ENCODE measurements at places on chromosomes 13 and 19.

DNA sequence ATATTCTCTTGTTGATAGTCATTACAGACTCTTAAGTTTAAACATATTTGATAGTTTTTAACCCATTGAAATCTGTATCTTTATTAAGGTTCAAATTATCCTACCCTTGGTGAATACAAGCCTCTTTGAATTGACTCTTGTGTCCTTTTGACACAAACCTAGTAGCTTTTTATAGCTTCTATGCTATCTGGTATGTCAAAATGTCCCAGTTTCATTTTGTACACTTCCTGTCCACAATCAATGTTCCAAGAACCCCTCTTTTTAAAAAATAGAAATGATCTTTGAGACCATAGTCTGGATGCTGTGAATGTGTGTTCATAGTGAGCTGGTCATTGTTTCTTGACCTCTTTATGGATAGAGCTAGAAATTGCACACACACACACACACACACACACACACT lies 39.2 kb upstream of the FGF14 start:
- no peak for ATAC-seq

DNA sequence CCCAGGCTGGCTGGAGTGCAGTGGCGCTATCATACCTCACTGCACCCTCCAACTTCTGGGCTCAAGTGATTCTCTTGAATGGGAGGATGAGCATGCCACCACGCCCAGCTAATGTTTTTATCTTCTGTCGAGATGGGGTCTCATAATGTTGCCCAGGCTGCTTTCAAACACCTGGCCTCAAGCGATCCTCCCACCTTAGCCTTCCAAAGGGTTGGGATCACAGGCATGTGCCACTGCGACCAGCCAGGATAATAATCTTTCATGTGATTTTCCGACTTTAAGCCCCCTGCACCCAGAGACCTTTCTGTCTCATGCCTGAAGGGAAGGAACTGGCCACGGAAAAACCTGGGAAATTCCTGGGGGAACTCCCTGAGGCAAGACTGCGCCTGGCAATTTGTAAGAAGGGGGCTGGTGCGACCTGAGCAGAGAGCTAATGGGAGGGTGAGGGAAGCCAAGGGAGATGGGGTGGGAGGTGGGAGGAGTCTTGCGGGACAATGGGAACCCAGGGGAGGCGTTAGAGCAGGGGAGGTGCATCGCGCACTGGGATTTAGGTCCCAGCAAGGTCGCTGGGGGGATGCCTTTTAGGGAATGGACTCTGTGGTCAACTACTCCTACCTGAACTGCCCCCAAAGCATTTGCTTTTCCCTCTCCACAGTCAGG lies 1.2 kb upstream of the CCDC124 start:
- ATAC-seq = no peak

DNA sequence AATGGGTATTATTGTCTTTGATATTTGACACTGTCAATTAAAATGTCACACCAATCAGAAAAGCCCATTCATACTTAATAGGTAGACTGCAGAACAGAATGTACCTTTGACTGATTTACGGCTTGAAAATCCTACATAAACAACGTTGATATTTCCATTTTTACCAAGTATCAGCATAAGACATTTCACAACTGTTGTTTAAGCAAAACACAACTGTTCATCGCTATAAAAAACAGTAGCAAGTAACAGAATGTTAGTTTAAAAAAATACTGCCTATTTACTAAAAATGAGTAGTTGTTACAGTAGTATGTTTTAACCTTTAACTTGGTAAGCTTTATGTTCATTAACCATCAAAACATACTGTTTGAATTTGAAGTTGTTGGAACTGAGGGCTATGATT lies 1096.6 kb downstream of the PCDH17 start:
- no peak for ATAC-seq

GRCh38 chr19:18179957-18180356 lies 6.3 kb downstream of the IFI30 start:
- ATAC-seq = no peak

DNA sequence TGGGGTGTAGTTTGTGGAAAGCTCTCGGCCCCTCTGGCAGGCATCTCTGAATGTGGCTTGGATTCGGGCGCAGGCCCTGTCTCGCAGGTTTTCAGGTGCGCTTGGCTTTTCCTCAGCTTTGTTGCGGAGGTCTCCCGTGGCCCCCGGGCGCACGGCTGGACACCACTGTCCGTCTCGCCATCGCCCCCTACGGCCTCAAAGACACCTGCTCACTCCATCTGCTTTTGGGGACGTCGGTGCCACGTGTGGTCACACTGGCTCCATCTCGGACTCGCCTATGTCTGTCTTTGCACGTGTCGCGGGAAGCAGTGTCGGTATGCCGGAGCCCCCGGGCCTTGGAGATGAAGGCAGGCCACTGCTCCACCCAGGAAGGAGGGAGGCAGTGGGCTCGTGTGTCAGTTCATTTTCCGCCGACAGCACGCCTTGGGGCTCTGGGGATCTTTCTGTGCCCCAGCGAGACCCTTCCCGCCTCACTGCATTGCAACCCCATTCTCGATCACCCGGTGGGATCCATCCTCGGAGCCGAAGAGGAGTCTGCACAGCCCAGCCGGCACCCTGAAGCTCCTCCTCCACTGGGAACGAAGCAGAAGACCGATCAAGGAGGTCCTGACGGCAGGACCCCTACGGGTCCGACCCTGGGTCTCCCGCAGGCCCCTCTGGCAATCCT lies 42.1 kb downstream of the ZNF146 start:
- no peak for ATAC-seq

GRCh38 chr13:57191667-57192066 lies 24.7 kb downstream of the PRR20E start:
- ATAC-seq = no peak

- ATAC-seq = peak; percentile 55
Observed at GRCh38 chr19:45972081-45972946, 1.4 kb downstream of the NOVA2 start.

- no peak for ATAC-seq
Observed at GRCh38 chr19:10838377-10838776, 2.4 kb upstream of the TMED1 start.

DNA sequence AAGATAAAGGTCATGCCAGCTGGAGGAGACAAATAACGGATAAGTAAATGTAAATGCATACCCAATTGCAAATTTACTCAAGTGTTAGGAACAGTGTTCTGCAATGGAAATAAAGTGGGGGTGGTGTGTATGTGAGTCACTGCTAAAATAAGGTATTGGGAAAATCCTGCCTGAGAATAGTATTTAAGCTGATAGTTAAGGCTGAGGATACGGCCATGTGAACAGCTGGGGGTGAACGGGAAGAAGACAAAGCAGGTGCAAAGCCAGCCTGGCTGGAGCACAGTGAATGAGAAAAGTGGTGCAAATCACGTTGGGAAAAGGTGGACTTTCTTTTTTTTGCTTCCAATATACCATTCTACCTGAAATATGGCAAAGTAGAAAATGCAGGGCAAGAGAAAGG lies 242.4 kb upstream of the SLC10A2 start:
- no peak for ATAC-seq

All from activated CD4-positive, CD25-positive, alpha-beta regulatory T cell treated with anti-CD3 and anti-CD28 coated beads, Interleukin-2, amount 50 U/mL, for 24 hours (primary cell).